GM23248 (cell line): ENCODE measurements at places on chromosomes 12 and 14. TPM values are rescaled to one million over a fixed set of nuclear protein-coding genes. Genes with fewer than 3 reads are reported as not detected.

The PDZRN4 gene
- total RNA-seq: not detected in 2 replicates

The RGS6 gene
- not detected in 2 replicates for total RNA-seq

The CMTM5 gene
- total RNA-seq: not detected in 2 replicates

The SMOC1 gene
- 3.5 and 4.6 TPM in 2 replicates for total RNA-seq

The KCNC2 gene
- not detected in 2 replicates for total RNA-seq

The TROAP gene
- 4.4 and 6.2 TPM in 2 replicates for total RNA-seq

The DLK1 gene
- total RNA-seq: not detected in 2 replicates

The PPP4R4 gene
- under 0.01 and 0.22 TPM in 2 replicates for total RNA-seq

The JAG2 gene
- 0.13 and 1.5 TPM in 2 replicates for total RNA-seq

The MLF2 gene
- total RNA-seq: 252 and 313 TPM in 2 replicates

The MYF6 gene
- total RNA-seq: not detected in 2 replicates

The NRL gene
- total RNA-seq: 0.86 TPM in 1 of 2 replicates, not detected in the other

The ETNK1 gene
- total RNA-seq: 22.9 and 34.0 TPM in 2 replicates

The KRT80 gene
- total RNA-seq: 0.38 and 0.65 TPM in 2 replicates

The NFE2 gene
- not detected in 2 replicates for total RNA-seq

The FOXM1 gene
- total RNA-seq: 12.4 and 23.9 TPM in 2 replicates

The NOXRED1 gene
- total RNA-seq: not detected in 2 replicates

The NEK9 gene
- 27.6 and 41.0 TPM in 2 replicates for total RNA-seq

The PHETA1 gene
- total RNA-seq: 4.8 and 12.9 TPM in 2 replicates

The LRTM2 gene
- total RNA-seq: not detected in 2 replicates

The TAS2R50 gene
- 0.32 TPM in 1 of 2 replicates, not detected in the other for total RNA-seq

The SRRM4 gene
- not detected in 2 replicates for total RNA-seq

The GDF3 gene
- total RNA-seq: not detected in 2 replicates

The GALNT9 gene
- total RNA-seq: 1.4 and 1.5 TPM in 2 replicates
